Stimulated activated CD8-positive, alpha-beta memory T cell treated with anti-CD3 and anti-CD28 coated beads, Interleukin-4, amount 100 ng/mL, for 1 hour (primary cell): ENCODE measurements at places on chromosomes 7 and 10.

GRCh38 chr7:17007841-17008240 is 126.1 kb upstream of the AGR3 start:
- DNase-seq, result no peak

DNA sequence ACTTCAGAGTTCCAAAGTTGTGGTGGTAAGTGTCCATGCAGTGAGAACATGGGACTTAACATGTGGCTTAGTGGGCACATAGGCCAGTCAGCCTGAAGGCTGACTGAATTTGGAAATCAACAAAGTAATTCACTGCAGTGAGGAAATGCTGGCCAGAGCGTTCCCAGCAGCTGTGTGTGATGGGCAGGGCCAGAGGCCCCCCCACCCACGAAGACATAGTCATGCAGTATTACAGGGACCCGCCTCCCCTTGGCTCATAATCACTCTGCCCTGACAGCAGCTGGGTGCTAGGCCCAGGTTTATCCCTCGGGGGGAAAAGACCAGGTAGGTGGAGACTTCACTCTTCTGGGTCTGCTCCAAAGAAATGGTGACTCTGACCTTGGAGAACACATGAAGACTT is 33.7 kb downstream of the HTR5A start:
- DNase-seq, result no peak

DNA sequence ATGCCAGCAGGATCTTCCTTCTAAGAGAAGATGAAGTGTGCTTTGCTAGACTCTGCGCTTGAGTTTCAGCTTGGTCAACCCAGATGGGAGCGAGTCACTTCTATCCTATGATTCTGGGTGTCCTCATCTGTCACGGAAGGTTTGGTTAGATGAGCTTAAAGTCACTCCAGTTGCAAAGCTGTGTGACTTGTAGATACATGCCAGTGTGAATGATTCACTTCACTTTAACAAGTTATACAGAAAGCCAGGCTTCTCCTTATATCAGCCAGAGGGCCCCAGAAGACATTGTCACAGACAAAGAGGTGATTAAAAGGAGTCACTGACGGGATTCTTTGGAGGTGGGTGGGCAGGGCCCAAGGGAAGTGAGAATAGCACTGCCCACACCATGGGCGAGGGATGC is 122.6 kb upstream of the PFKP start:
- DNase-seq, result no peak

GRCh38 chr10:22315455-22316285 is 518 bp upstream of the COMMD3 start:
- DNase-seq, result no peak

DNA sequence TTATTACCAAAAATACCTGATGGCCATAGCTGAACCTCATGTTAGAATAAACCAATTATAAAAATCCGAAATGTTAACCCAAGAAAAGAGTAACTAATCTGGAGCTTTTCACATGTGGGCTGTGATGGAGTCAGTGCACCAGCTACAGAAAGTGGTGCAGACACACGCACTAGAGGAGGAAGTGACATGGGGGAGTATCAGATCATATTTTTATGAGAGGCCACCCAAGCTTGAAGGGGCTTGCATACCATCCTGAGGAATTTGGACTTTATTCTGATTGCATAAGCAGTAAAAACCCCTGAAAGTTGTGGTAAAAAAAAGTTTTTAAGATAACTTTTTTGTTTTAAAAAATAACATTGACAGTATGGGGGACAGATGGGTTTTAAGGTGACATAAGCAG is 1148.5 kb upstream of the CELF2 start:
- no peak for DNase-seq

DNA sequence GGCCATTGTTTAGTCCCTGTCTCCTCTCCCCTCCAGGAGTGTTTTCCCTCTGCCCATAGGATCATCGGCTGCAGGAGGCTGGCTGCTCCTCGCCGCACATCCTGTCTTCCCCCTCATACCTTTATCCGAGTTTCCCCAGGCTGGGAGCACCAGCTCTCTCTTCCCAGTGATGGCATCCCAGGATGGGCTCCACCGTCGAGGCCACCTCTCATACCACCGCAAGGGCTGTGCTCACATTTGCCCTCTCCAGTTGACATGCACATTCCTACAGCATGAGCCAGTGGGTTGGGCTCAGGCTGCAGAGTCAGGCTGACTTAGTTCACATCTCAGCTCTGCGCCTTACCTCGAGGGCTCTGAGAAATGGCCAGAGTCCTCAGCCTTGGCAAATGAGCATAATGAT is 12.1 kb downstream of the HKDC1 start:
- DNase-seq, result no peak

GRCh38 chr10:90363799-90364483 is 493.9 kb downstream of the HTR7 start:
- no peak for DNase-seq

DNA sequence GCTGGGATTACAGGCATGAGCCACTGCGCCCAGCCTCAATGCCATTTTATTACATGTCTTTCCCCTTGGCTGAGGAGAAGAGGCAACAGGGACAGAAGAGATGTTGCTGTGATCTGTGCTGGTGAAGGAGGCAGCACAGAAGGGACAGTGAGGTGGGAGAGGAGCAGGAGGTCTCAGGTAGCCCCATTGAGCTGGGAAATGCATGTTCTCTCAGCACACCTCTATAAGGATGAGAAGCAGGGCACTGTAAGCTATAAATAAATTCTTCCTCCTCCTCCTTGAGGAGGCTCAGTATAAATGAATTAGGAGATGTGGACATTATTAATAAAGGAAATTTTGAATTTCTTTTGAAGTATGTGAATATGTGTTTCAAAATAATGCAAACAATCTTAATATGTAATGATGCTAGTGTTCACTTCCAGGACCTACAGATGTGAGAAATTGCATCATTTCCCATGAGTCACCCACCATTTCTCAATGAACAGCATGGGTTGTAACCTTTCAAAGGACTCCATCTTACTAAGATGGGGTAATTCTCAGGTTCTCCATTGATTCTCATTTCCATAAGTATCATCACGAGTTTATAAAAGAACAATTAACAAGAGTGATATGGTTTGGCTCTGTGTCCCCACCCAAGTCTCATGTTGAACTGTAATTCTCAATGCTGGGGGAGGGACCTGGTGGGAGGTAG is 88.9 kb upstream of the ODAD2 start:
- no peak for DNase-seq

DNA sequence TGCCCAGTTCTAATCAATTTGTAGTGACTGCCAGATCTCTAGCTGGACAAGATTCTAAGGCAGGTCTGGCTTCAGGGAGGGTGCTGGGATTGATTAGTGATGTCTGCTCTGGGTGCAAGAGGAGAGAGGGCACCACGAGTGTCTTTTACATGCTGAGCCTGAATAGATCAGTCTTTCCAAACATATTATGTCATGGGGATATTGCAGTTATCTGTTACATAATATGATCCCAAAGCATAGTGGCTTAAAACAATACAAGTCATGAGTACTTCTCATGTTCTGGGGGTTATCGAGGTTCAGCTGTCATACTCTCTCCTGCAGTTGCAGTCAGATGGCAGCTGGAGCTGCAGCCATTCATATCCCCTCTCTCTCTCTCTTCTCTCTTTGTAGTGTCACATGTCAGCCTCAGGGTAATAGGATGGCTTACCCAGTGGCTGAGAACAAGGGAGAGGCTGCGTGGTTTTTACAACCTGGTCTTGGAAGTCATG is 26.0 kb downstream of the SLC29A3 start:
- DNase-seq, result no peak

DNA sequence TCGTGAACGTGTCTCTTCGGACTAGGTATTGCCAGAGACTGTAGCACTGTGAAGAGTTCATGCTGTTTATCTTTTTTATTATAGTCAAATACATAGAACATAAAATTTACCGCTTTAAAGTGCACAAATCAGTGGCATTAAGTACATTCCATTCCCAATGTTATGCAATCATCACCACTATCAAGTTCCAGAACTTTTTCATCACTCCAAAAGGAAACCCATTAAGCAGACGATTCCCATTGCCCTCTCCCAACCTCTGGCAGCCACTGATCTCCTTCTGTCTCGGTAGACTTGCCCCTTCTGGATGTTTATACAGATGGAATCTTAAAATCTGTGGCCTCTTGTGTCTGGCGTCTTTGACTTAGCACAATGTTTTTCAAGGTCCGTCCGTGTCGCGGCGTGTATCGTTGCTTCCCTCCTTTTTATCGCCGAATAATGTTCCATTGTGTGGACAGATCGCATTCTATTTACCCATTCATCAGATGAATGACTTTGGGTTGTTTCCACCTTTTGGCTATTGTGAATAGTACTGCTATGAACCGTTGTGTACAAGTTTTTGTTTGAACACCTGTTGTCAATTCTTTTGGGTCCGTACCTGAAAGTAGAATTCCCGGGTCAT is 2.7 kb downstream of the PROSER2 start:
- no peak for DNase-seq

- no peak for DNase-seq
Measured at GRCh38 chr10:44822966-44823365, 88.2 kb upstream of the TMEM72 start.

GRCh38 chr7:20520530-20520929 is 94.9 kb upstream of the ABCB5 start:
- no peak for DNase-seq

GRCh38 chr7:117949232-117949631 is 76.0 kb upstream of the CTTNBP2 start:
- DNase-seq, result no peak

- no peak for DNase-seq
Measured at GRCh38 chr7:143892527-143893300, 9.3 kb downstream of the TCAF1 start.

DNA sequence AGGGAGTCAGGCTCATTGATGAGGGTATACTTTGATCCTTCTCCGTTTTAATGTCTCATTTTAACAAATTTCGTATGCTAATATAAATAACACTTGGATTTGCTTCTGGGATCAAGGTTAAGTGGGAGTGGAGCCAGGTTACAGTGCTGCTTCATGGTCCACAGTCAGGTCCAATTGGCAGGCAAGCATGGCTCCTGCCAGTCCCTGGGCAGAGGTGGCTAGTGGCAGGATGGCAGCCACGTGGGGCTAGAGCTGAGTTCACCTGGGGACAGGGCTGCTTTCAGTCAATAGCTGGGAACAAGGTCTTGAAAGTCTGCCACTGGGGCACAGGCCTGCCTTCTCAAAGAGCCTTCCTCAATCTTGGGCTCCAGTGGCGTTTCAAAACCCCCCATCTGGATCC is 16.0 kb upstream of the VWA2 start:
- no peak for DNase-seq

DNA sequence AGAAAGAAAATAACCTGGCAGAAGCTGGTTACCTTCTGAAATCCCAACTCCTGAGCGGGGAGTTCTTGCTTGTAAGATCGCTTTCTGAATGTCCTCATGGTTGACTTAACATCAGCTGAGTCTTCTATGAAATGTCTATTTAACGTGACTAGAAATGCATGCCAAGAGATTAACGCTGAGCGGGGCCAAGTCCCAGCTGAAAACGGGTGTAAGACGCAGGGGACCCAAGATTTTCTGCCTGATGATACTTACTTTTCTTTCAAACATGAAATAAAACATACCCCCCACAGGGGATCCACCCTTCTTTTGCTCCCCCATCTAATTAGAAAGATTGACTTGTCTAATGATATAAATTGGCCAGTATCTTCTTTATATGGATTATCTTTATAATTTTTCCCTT is 14.9 kb downstream of the OR9A2 start:
- no peak for DNase-seq

GRCh38 chr7:36295090-36295489 is 94.6 kb upstream of the ANLN start:
- no peak for DNase-seq

- no peak for DNase-seq
Measured at GRCh38 chr10:30705101-30705624, 75.6 kb upstream of the LYZL2 start.

DNA sequence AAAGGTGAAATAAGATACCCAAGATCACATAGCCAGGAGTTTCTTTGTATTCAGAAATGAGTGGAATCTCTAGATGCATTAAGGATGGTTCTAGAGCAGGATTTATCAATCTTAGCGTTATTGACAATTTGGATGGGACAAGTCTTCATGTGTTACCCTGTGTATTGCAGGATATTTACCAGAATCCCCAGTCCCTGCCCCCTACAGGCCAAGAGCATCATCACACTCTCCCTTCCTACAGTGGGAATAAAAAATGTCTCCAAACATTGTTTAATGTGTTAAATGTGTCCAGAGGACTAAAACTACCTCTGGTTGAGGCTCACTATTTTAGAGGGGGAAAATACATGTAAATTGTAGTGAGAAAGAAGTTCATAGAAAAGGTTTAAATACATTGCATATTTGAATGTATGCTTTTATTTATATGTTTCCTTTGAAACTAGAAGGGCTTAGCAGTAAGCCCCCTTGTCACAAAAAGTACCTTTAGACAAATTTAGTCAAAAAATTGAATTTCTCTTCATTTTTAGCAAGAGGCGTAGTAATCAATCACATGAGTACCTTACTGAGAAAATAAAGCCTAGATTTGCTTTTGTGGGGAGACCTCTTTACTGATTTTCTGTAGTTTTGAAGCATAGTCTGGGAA is 141.2 kb downstream of the MLLT10 start:
- no peak for DNase-seq

- no peak for DNase-seq
Measured at GRCh38 chr10:45256246-45256645, 59.2 kb downstream of the OR13A1 start.

GRCh38 chr10:117476281-117476680 is 66.3 kb upstream of the EMX2 start:
- no peak for DNase-seq

DNA sequence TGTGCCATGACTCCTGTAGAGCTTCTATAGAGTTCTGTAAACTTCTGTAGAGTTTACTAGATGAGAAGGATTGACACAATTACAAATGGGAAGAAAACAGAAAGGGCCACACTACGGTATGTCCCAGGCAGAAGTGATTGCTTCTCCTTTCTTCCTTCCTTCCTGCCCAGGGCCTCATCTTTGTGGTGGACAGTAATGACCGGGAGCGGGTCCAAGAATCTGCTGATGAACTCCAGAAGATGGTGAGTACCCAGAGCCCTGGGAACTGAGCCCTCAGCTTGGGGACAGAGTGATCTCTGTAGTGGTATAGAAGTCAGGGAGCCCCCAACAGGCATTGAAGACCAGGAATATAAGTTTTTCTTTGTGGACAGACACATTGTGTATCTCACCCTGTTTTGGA is 1.7 kb downstream of the ARF5 start:
- DNase-seq, result no peak

DNA sequence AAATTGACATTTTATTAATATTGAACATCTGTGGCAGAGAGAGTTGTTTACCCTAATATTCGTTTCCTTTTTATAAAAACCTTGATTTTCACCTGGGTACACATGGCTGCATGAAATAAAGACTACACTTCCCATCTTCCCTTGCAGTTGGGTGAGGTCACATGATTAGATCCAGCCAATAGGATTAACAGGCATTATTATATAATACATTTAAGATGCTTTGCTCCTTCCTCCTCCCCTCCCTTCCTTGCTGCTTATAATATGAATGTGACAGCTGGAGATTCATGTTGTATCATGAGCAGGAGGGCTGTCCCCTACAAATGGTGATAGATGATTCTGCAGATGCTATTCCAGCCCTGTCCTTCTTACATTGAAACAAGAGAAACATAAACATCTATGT is 146.6 kb downstream of the SH2D4B start:
- DNase-seq, result no peak

- DNase-seq, result no peak
Measured at GRCh38 chr7:125147047-125147446, 217.4 kb upstream of the POT1 start.
